ENCODE measurements at places on chromosomes 1 and 21. TPM values are rescaled to one million over a fixed set of nuclear protein-coding genes. Genes with fewer than 3 reads are reported as not detected.
A peak's percentile ranks its signal among the peaks of the same experiment; 100 is the strongest.

Gene FALEC
- total RNA-seq = not detected

Gene RAP1GAP
- total RNA-seq = 0.97 TPM

Gene FGR
- not detected for total RNA-seq

Gene HCRTR1
- not detected for total RNA-seq

Gene TMEM82
- not detected for total RNA-seq

Gene CIART
- total RNA-seq = 1.8 TPM

Gene ACTL8
- not detected for total RNA-seq

Gene WNT4
- 0.32 TPM for total RNA-seq

Gene KRTAP13-2
- not detected for total RNA-seq

Gene TNNI3K
- total RNA-seq = not detected

Gene RBP7
- not detected for total RNA-seq

Gene OR2T33
- total RNA-seq = not detected

GRCh38 chr1:159944623-159945455 lies 574 bp downstream of the IGSF9 start:
- no peak for DNase-seq

- no peak for DNase-seq
These were observed 172.2 kb upstream of the UBE2U start for GRCh38 chr1:64031236-64031635.

DNA sequence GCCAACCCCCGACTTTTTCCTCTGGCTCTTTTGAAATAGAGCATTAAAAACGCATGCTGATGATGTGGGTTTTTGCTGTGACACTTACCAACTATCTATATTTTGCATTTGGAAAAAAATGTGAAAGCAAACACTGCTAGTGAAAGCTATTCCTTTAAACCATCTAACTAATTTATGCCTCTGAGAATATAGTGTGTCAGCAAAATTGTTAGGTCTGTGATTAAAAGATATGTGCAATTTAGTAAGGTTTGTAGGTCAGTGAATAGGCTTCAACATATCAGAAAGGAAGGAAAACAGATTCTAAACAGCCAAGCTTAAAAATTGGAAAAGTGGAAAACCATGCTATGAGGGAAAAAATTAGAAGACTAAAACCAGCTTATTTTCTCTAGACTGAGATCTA lies 1929.3 kb downstream of the NCAM2 start:
- DNase-seq = no peak

GRCh38 chr1:15224259-15224869 lies 22.7 kb upstream of the FHAD1 start:
- no peak for DNase-seq

DNA sequence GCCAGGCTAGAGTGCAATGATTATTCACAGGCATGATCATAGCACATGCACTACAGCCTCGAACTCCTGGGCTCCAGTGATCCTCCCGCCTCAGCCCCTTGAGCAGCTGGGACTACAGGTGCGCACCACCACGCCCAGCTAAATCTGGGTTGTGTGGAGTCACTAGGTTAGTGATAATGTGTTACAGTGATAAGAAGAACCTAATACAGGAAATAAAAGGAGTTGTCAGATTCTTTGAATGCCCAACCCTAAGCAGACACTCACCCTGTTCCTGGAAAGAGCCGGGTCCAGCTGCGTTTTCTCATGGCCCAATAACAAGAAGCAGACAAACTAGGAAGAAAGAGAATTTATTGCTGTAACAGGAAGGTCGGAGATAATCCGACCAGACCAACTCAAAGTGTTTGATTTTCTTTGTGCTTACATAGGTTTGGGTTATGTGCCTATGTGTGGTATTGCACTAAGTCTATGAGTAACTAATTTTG lies 8.8 kb downstream of the IFNGR2 start:
- no peak for DNase-seq

DNA sequence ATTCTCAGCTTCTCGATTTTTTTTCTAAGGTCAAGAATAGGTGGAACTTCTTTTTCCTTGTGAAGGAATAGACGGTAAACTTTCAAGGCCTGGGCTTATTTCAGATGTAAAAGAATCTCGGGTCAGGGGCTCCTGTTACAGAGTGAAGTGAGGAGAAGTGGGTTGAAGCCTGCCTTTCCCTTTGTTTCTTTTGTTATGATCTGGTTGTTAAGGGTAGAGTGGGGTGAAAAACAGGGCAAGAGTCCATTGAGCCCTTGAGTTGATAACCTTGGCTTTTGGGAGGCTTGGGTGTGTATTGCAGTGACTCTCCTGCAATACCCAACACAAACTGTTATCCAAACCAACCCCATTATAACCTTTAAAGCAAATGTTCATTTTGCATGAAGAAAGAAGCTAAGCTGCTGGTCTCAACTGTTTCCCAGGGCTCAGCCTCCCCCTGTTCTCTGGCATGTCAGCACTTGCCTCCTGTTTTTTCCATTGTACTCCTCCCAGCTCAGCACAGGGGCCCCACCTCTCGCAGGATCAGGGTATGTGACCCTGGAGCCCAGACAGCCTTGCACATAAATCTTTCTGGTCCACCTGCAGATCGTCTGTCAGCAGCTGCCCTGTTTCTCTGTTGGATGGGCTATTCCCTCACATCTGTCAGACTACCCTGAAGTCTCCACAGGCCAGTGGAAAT lies 102.4 kb downstream of the CACHD1 start:
- no peak for DNase-seq

GRCh38 chr1:159664247-159664646 lies 50.1 kb downstream of the CRP start:
- DNase-seq = no peak

- DNase-seq = no peak
These were observed 180.0 kb downstream of the TNR start for GRCh38 chr1:175563236-175563895.

DNA sequence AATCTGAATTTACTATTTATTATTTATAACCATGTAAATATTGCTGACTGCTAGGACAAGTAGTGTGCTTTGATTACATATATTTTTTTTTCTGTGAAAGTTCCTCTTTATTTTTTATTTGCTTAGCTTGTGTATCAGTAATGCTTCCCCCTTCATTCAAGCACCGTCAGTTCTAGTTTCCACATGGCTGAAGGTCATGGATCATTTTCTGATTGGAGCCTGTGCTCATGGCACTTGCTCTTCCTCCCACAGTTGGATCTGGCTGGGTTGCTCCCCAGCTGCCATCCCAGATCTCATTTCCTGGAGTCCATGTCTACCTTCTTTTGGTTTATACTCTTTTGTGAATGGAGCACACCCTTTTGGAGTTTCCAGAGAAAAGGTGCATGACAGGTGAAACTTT lies 57.0 kb upstream of the IGSF5 start:
- DNase-seq = no peak

DNA sequence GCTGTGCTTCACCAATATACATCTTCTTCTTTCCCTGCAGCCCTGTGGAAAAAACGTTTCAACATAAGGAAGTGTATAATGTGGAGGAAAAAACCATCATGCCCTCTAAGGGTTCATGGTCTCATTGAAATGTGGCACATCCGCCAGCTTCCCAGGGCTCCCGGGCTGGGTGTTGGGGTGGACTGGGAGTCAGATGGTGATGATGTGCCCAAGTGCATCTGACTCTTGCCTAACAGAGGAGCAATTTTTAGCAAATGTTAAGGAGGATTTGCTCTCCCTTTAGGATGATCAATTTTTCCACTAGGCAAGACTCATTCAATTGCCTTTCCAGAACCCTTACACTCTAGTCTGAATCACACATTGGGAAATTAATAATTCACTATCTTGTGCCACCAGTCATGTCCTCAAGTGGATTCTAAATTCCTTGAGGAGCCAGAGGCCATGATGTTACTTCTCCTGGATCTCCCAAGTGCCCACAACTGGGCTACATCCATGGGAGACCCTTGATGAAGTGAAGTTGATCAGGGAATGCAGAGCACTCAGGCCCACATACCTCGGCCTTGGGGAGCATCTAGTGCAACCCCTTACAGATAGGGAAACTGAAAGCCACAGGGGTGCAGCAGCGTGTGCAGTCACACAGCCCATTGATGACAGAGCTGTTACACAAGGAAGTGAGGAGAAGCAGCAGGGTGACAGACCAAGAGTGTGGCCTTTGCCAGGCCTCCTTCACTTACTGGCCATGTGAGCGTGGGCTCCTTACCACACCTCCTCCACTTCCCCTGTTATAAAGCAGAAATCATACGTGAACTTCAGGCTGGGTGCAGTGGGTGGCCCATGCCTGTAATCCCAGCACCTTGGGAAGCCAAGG lies 100.0 kb upstream of the SLC44A3 start:
- peak; percentile 38 for DNase-seq

DNA sequence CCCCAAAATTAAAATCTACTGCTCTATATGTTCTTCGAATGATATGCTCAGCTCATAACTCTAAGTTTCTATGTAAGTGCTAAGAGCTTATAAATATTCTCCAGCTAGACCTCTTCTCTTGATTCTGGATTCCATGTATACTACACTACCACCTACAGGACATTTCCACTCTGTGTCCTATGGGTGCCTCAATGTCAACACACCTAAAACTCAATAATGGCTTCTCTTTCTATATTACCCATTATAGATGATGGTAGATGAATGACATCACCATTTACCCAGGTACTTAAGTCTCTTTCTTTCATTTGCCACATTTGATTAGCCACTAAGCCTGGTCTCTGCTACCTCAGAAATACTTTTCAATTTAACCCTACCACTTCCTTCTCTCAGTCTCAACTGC lies 41.3 kb downstream of the TBX19 start:
- DNase-seq = peak; percentile 54

DNA sequence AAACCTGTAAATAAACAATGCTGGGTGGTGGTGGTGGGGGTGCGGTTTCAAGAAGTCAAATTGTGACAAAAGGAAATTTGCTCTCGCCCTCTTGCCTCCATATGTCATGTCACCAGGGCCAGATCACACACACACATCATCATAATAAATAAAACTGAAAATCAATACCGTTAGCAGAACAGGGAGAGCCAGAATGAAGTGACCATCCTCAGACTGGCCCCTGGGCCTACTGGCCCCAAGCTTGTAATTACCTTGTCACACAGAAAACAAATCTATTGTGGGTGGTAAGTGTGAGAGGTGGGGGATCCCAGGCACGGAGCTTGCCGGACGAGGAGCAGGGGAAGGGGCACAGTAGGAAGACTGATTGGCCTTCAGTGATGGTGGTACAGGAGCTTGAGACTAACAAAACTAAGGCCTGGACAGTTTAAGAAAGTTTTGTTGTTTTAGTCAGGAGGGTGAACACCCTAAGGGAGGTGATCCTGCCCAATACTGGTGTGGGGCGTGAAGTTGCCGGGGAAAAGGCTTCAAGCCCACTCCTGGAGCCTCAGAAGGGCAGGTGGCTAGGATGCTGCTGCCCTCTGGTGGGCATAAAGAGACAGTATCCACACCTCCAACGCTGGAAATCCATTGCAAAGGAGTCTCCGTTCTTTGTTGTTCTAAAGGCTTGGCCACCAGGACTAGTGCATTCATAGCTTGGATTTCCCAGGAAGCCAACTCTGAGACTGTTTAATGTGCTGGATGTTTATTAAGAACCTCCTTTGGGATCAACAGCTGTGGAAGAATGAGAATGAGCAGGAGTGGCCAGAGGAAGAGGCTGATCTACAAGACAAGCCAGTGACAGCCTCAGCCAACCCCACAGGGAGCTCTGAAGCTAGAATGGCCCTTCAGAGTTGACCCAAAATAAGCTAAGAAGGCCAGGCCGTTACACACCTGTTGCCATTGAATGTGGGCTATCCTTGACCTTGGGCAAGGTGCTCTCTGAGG lies 8.1 kb upstream of the C1orf216 start:
- DNase-seq = peak; percentile 71

GRCh38 chr21:16419188-16419921 lies 689.6 kb downstream of the USP25 start:
- peak; percentile 41 for DNase-seq

DNA sequence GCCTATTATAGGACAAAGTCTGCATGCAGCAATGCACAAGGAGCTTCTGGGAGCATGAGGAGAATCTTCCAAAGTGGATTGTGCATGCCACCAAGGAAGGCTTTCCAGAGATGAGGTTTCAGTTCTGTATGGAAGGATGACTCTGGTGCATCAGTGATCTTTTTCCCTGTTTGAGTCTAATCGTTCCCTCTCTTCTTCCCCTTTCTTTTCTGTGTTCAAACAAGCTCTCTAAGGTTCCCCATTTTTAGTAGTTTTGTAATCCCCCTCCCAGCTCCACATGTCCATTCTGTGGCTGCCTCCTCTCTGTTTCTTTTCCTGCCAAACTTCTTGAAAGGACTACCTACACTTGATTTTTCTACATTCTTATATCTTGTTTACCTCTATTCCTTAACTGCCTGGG lies 43.3 kb upstream of the USP25 start:
- DNase-seq = no peak

DNA sequence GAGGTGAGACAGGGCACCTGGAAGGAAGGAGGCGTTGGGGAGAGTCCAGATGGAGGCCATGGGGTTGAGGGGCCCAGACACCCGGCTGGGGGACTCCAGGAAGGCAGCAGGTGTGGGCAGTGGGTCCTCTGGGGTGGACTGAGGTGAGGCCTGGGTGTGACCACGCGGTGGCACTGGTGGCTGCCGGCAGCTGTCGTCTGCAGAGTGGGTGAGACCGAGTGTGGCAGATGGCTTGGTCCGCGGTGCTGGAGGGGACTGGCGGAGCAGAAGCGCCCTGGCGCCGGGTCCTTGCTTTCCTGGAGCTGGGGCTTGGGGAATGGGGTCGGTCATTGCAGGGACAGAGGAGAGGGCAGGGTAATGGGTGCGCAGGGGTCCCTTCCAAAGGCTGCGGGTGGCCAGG lies 12.5 kb downstream of the AGRN start:
- DNase-seq = no peak

GRCh38 chr1:40951943-40952743 lies 27.4 kb upstream of the CTPS1 start:
- peak; percentile 63 for DNase-seq

DNA sequence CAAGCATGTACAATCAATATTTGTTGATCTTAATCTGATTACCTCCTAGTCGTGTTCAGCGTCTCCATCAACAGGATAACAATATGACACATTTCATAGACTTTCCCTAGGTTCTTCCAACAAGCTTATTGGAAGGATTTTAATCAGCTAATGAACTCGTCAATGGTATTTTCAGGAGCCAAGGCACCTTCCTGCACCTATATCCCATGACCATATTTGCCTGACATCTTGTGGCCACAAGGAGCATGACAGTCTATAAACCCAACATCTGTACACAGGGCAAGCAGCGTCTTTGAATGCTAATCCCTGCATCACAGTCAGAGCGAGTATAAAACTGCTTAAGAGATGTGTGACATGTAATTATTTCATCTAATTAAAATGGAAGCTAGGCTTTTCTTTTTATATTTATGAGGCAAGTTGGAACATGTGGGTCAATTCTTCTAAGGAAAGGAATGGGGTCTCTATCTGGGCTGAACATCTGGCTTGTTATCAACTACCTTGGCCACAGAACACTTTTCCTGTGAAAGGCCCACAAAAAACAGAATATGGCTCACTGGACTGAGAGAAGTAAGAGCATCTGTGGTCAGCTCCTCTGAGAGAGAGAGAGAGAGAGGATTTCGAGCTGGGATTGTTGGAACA lies 388.8 kb downstream of the NTNG1 start:
- peak; percentile 78 for DNase-seq

DNA sequence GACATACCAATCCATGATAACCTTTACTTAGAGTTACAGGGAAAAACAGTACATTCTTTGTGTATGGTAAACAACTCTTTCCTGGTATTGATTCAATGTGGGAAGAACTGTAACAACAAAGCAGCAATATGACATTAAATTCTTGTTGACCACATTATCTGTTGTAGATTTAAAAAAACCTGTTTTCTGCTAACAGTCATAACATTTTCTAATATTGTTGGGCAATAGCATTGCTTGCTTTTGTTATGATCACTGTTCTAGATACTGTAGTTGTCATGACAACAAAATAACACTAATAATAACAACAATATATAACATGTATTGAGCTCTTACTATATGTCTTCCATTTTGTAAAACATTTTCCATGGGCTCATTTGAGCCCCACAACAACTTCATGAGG lies 54.2 kb downstream of the PDE4B start:
- DNase-seq = peak; percentile 41

GRCh38 chr1:241081473-241081872 lies 275.5 kb downstream of the RGS7 start:
- DNase-seq = no peak

All from GM23248 (cell line).